ENCODE measurements at places on chromosomes 7 and 10. TPM values are rescaled to one million over a fixed set of nuclear protein-coding genes. Genes with fewer than 3 reads are reported as not detected.

The ZMIZ1 gene
- 84.2 TPM for total RNA-seq

The CYP3A5 gene
- not detected for total RNA-seq

The LRRD1 gene
- not detected for total RNA-seq

The NDUFA5 gene
- total RNA-seq = 42.7 TPM

The SYNPO2L gene
- not detected for total RNA-seq

The TMEM72 gene
- not detected for total RNA-seq

The NPC1L1 gene
- 0.04 TPM for total RNA-seq

The SAP25 gene
- 0.52 TPM for total RNA-seq

The PRRT4 gene
- 0.69 TPM for total RNA-seq

The LRRN3 gene
- not detected for total RNA-seq

The HOXA11 gene
- total RNA-seq = 26.6 TPM

The GPR15LG gene
- total RNA-seq = not detected

The BEND7 gene
- total RNA-seq = 1.2 TPM

The CALML5 gene
- not detected for total RNA-seq

The GIMAP5 gene
- not detected for total RNA-seq

The CAMK2B gene
- 1.2 TPM for total RNA-seq

The SPDYE2 gene
- not detected for total RNA-seq
